T-helper 22 cell (primary cell): ENCODE measurements at places on chromosomes 1 and 21.

DNA sequence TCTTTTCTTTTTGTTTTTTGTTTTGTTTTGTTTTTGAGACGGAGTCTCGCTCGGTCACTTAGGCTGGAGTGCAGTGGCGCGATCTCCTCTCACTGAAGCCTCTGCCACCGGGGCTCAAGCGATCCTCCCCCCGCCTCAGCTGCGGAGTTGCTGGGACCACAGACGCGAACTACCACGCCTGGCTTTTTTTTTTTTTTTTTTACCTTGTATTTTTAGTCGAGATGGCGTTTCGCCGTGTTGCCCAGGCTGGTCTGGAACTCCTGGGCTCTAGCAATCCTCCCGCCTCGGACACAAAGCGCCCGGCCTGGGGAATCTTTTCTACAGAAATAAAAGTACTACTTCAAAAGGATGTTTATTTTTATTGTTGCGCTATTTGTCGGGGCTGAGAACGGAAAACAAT lies 1.1 kb upstream of the SETDB1 start:
- no peak for DNase-seq

DNA sequence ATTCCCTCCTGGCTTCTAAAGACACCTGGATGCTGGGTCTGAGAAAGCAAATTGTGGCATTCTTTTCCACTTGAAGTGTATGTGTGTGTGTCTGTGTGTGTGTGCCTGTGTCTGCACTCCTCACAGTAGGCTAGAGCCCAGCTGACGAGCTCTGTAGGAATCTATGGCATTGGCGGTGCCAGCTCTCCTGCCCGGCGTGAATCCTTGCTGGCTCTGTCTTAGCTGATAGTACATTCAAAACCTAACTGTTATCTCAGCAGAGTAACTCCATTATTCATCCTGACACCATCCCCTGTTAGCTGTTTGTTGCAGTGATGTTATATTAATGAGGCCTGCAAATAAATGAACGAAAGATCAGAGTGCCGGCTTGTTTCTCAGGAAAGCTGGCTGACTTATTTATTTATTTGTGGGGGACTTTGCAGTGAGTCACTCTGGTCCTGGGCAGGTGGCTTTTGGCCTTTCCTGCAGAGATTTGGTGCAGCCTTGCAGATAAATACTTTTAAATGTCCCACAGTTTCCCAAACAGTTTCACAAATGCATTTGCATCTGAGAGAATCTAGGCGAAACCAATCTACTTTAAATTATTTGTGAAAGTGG lies 160.6 kb upstream of the CD34 start:
- DNase-seq, result no peak

DNA sequence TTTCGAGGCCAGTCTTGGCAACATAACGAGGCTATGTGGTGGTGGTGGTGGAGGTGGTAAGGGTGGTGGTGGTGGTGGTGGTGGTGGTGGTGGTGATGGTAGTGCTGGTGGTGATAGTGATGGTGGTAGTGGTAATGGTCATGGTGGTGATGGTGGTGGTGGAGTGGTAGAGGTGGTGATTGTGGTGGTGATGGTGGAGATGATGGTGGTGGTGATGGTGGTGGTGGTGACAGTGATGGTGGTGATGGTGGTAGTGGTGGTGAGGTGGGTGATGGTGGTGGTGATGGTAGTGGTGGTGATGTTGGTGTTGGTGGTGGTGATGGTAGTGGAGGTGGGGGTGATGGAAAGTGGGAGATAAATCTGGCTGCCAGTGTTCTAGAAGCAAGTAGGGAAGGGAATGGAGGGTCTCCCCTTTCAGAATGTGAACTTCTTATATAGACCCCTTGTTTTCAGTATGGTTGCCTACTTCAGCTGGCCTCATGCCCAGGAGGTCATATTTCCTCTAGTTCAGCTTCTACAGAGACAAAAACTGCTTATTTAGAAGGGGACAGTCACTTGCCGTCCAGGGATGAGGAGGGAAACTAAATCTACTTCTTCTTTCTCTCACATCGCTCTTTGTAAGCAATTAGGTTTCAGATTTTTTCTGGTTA lies 27.5 kb downstream of the SH3BGR start:
- DNase-seq, result no peak

- DNase-seq, result no peak
Measured at GRCh38 chr1:12539705-12540579, 78.1 kb downstream of the DHRS3 start.
